Left lung (tissue), 14 donors: ENCODE measurements at places on chromosomes 6 and 20. TPM values are rescaled to one million over a fixed set of nuclear protein-coding genes. Genes with fewer than 3 reads are reported as not detected.

DNA sequence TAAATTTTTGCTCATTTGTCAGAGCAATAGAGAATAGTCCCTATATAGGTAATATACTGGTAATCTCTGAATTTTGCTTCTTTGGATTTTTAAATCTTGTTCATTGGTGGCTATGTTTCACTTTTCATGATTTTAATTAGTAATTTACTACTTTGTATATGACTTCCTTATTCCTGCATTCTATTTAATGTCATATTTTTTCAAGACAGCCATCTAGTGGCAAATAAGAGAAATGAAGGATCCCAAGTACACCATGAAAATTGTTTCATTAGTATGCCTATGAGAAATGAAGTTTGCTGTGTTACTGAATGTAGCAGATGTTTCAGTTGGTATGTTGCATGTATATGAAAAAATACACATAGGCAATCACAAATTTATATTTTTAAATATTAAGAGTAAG lies 82.4 kb downstream of the ZNF292 start:
- no peak for DNase-seq
- no peaks in the 10 kb centered on the region for H3K4me1 ChIP-seq
- H3K27me3 ChIP-seq: no peaks in the 10 kb centered on the region

DNA sequence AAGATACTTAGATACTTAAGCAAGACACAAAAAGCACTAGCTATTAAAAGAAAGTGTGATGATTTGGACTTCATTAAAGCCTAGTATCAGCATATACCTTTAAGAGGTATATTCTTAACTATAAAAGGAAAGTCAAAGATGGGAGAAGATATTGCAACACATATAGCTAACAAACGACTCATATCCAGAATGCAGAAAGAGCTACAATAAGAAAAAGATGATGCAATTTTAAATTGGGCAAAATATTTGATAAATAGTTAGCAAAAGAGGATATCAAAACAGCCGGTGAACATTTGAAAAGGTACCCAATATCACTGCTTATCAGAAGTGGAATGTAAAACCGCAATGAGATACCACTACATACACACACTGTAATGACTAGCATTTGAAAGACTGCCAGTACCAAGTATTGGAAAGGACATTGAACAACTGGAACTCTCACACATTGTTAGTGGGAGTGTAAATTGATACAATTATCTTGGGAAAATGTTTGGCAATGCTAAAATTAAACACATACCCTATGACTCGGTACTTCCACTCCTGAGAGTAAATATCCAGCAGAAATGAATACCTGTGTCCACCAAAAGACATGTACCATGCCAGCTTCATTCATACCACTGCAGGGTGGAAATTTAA lies 25.7 kb downstream of the MUC22 start:
- no peaks in the 10 kb centered on the region for H3K4me1 ChIP-seq
- no peaks in the 10 kb centered on the region for H3K27me3 ChIP-seq
- no peaks in the 10 kb centered on the region for H3K36me3 ChIP-seq
- H3K27ac ChIP-seq: no peak overlapping the region

Gene SCRT2
- not detected for total RNA-seq

Gene DDR1
- 148 TPM for total RNA-seq

Gene ZNF391
- total RNA-seq: 5.6 TPM

Gene POPDC3
- 0.41 TPM for total RNA-seq

Gene LRRC73
- total RNA-seq: 0.52 TPM

GRCh38 chr6:170516783-170517616 lies 36.1 kb downstream of the PSMB1 start:
- no peak for DNase-seq
- H3K4me3 ChIP-seq: no peak overlapping the region

DNA sequence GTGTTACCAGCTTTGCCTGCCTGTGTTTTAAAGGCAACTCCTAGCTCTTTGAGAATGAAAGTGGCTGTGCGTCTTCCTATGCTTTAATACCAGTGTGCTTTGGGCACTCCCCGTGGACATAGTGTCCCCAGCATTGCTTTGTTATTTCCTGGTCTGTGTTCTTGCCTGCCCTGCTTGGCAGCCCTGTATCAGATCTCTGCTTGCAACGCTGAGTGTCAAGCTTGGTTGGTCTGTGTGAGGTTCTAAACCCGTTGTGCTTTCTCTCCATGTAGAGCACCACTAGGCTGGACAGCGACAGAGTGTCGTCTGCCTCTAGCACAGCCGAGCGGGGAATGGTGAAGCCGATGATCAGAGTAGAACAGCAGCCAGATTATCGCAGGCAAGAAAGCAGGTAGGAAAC lies 80.2 kb downstream of the AFDN start:
- H3K27ac ChIP-seq: no peak overlapping the region
- peaks cover 7% of the 10 kb centered on the region for H3K4me1 ChIP-seq
- DNase-seq: peak; percentile 65
- no peak overlapping the region for H3K4me3 ChIP-seq

DNA sequence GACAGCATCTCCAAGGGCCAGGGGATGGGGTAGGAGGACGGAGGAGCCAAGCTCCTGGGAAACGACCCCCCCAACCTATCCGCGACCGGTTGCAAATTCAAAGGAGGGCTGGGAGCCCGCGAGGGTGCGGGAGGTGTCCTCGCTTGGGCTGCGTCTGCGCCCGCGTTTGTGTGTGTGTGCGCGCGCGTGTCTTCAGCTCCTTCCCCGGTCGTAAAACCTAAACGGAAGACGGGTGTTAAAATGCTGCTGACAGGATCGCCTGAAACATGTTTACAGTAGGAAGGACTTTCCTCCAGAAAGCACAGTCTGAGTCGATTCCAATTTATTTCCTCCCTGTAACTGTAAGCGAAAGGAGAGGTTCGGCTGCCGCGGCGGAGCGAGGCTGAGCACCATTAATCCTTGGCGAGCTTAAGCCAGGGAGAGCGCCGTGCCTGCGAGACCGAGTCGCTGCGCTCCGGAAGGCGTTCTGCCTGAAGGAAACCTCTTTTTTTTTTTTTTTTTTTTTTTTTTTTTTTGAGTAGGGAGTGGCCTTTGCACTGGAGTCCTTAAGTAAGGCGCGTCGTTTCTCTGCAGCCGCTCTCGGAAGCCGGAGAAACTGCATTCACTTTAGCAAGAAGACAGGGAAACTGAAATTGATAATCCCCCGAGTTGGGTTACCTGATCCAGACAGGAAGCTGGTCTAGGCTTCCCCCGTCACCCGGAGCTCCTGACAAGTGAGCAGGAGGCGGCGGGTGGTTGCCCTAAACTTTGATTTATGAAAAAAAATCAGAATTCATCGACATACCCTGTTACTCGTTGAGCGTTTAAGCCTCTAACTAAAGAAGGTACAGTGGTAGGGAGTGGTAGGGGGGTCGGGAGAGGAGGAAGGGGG lies 4.8 kb upstream of the SOX4 start:
- DNase-seq: peak; percentile 90
- H3K4me1 ChIP-seq: peaks cover 30% of the 10 kb centered on the region
- H3K27ac ChIP-seq: peak overlapping the region; percentile 87
- H3K4me3 ChIP-seq: peak overlapping the region; percentile 51

DNA sequence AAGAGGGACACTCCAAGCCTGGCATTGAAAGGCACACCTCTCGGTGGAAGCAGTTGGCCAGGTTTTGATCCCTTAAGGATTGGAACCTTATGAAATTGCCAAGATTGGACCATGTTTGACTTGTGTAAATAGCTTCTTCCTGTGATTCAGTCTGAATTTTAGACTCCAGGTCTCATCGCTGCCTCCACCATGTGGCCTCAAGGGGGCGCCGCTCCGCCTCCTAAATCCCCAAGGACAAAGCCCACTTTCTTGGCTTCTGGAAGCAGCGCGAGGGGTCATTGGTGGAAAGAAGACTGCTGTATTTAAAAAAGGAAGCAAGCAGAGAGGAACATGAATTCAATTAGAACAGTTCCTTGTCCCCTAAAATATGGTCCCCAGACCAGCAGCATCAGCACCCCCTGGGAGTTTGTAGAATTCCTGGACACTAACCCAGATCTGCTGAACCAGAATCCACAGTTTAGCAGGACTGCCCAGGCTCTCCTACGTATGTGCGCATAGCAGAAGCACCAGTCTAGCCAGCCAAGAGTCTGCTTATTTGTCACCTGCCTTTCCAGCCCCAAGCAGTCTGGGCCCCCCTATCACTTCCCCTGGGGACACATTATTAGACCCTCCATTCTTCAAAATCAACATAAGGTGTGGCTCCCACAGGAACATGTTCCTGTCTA lies 108.5 kb downstream of the LY86 start:
- no peaks in the 10 kb centered on the region for H3K36me3 ChIP-seq
- H3K27me3 ChIP-seq: no peaks in the 10 kb centered on the region
- DNase-seq: peak; percentile 83
- peaks cover 72% of the 10 kb centered on the region for H3K4me1 ChIP-seq
